ENCODE measurements at places on chromosomes 3 and 15. TPM values are rescaled to one million over a fixed set of nuclear protein-coding genes. Genes with fewer than 3 reads are reported as not detected.

Gene LINGO1
- total RNA-seq, result not detected

GRCh38 chr3:44077267-44077666, 164.4 kb upstream of the TOPAZ1 start:
- DNase-seq, result peak; percentile 29

- no peak for DNase-seq
Measured at GRCh38 chr3:71273453-71273852, 310.1 kb downstream of the FOXP1 start.

Gene SERINC4
- not detected for total RNA-seq

GRCh38 chr3:64072126-64072525, 48.8 kb upstream of the PSMD6 start:
- no peak for DNase-seq

Gene SERPINI2
- total RNA-seq, result not detected

Gene P2RY1
- total RNA-seq, result 0.22 TPM

DNA sequence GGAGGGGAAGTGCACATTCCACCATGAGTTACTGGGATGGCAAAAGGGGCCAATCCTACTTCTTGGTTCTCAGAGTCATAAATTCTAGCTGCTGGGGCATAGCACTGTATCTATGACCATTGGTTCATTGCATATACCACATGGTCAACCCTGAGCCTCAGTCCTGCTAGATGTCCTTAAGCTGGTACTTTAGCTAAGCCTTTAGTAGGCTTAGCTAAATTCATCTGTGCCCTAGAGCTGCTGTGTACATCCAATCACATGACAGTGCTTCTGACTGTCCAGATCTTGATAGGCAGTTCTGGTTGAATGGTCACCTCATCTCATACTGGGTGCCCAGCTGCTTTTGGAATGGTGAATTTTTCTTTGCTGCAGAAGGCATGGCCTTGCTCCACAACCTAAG, 8.2 kb downstream of the NDUFB4 start:
- no peak for DNase-seq

Gene ROPN1
- total RNA-seq, result not detected

GRCh38 chr3:48400824-48401433, 28.9 kb downstream of the FBXW12 start:
- DNase-seq, result peak; percentile 60

DNA sequence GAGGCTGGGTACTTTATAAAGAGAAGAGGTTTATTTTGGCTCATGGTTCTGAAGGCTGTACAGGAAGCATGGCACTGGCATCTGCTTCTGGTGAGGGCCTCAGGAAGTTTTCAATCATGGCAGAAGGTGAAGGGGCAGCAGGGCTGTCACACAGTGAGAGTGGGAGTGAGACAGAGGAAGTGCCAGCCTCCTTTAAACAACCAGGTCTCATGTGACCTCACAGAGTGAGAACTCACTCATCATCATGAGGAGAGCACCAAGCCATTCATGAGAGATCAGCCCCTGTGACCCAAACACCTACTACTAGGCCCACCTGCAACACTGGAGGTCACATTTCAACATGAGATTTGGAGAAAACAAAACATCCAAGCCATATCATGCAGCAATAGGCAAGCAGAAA, 9.3 kb upstream of the RFTN1 start:
- DNase-seq, result no peak

Gene EHHADH
- total RNA-seq, result 4.3 TPM

DNA sequence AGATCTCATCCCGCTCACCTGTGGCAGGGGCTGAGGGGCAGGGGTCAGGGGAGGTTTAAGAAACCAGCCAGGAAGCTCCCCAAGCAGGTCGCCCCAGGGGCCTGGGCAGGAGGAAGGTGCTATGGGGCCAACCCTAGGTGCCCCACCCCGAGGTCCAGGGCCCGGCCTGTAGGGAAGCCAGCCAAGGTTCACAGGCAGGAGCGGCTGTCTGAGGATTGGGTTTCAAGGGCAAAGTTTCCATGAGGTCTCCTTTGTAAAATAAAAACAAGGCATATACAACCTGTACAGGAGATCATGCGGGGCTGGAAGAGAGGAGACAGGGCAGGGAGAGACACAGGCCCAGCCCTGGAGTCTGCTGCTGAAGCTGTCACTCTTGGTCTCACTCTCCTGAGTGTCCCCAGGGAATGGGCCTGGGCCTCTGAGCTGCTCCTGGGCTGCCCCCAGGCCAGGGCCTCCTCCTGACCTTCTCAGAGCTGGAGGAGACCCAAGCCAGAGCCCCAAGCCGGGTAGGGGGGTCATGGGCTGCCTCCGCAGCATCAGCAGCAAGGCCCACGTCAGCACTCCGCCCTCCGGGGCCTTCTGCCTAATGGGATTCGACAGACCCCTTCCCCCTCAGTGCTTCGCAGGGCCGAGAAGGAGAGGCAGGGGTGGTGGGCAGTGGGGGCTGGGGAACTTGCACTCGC, 5.5 kb downstream of the CPLX3 start:
- no peak for DNase-seq

DNA sequence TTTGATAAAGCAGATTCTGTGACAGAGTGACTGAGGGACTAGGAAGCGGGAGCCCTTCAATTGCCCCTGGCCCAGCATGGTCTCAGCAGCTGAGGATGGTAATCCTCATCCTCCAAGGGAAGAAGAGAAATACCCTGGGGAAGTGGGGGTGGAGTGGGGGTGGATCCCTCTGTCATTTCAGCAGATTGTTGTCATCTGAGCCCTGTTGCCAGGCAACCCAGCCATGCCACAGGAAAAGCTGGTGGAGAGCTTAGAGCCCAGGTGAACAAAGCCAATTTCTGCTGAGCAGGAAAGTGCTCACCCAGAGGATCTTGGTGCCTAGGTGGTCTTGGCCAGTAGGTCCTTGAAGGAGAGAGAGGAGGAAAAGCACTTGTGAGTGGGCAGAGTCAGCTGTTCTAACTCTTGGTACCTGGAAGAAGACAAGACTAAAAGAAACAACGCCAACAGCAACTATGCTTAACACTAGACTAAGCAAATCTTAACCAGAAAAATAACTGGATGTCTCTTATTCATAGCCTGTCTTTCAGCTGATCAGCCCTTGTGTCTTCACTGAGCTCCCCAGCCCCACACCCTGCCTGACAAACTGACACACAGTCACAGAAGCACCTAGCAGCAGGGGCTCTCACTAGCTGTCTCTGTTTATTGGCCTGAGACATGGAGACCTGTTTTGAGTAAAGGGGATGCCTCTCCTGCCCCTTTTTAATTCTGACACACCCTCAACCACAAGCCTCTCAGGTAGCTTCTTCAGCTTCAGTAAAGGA, 40.1 kb upstream of the DCLK3 start:
- DNase-seq, result no peak

Gene GOLGA8S
- total RNA-seq, result 0.13 TPM

DNA sequence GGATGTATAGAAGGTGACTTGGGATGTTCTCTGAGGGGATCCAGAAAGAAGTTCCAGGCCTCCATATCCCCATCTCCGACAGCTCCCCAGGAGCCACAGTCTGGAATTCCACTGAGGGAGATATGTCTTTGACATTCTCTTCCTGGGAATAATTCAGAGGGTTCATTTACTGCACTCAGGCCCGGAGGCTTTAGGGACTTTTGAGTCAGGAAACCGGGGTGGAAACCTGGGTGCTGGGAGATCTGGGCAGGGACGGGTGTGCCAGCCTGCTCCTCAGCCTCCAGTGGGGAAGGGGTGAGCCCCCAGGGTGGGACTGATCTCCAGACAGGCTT, 147.7 kb downstream of the SMAD6 start:
- DNase-seq, result no peak

GRCh38 chr3:10599444-10599843, 94.1 kb upstream of the ATP2B2 start:
- DNase-seq, result no peak

DNA sequence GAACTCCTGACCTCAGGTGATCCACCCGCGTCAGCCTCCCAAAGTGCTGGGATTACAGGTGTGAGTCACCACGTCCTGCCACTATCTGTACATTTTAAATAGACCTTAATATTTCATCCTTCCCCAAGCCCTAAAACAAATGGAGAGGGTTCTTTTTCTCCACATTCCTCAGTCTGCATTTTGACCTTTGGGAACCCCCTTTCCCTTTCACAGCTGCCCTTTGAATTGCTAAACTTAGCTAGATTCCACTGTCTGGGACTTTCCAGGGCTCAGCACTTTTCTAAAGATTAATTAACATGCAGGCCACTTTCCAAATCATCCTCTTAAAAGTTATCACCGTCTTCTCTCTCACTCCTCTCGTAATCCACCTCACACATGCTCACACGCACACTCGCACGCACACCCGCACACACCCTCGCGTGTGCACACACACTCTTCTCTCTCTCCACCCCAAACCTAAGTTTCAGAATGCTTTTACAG, 124.2 kb downstream of the TMCO5A start:
- DNase-seq, result no peak

Gene MNS1
- 2.9 TPM for total RNA-seq

DNA sequence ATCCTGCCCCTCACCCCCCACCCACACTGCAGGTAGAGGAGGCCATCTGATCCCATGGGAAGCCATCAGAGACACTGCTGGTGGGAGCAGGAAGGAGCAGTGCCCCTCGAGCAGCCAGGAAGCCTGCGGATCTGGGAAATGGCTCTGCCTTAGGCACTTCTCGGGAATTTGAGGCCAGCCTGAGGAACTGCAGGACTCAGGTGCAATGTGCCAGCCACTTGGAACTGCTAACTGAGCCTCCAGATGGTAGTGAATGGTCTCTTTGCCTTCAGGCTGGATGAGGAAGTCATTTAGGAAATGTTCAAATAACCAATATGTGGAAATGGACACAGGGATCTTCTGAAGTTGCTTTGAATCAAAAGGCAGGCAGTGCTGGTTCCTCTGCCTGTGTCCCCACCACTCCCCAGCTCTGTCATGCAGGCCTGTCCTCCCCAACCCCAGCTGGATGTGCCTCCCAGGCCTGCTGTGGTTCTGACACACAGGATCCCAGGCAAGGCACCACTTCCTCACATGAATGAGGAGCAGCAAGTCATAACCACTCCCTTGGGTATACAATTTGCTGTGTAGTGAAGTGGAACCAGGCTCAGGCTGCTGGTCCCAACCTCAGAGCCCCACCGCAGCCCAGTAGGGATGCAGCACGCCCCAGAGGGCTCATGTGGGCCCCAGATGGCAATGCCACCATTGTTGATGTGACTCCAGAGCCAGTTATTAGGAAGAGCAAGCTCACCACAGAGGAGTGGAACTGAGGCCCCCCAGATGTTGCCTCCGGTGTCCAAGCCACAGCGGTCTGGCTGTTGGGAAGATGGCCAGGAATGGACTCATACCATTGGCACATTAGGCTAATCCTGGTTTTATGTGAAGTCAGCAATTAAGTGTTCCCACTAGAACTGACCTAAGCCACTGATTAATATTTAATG, 46.5 kb upstream of the LIMD1 start:
- peak; percentile 88 for DNase-seq

- no peak for DNase-seq
Measured at GRCh38 chr3:64414043-64414442, 188.8 kb upstream of the PRICKLE2 start.

DNA sequence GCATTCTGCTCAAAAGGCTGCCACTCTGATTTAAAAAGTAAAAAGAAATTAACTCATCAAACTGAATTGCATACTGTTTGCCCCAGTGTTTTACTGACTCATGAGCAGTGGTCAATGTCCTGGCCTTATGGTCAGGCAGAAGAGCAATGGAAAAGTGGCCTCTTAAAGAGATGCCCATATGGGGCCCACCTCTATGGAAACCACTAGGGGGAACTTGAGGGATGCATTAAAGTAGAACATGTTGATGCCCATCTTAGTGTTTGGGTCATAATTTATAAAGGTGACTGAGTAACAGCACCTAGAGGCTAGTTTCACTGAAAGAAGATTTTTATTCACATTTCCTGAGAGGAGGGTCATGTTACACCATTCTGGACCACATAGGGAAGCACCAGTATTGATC, 66.5 kb upstream of the RNU6-1 start:
- peak; percentile 9 for DNase-seq

- DNase-seq, result no peak
Measured at GRCh38 chr15:47388299-47388698, 329.0 kb upstream of the SEMA6D start.

DNA sequence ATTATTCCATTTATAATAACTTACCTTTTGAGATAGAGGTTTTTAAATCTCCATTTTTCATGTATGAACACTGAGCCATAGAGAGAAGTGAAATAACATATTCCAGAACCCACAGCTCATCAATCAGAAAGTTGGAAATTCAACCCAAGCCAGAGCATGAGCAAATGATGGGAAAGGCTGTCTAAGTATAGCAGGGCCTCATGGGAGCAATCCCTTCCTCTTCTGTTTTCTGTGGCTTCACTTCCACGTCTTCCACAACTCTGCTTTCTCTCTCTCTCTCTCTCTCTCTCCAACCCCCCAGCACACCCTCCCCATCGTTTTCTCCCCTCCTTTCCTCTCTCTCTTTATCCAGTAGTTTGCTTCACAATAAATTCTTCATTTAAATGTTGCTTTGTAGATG, 14.8 kb upstream of the IL1RAP start:
- DNase-seq, result no peak

DNA sequence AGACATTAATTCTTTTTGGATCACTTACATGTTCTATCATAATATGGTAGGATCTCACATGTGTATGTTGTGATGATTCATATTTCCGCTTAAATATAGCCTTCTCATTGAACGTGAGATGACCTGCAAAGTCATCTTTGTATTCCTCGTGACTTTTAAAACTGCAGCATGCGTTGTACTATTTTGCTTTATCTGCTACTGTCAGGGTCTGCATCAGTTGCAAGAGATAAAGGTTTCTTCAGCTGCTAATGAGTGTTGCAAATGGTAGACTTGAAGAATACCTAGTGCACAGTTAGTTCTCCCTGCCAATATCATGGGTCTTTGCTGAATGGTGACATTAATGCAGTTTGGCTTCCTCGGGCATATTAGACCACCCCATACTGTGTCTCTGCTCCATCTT, 31.8 kb downstream of the REC114 start:
- DNase-seq, result no peak

- DNase-seq, result peak; percentile 91
Measured at GRCh38 chr3:55480911-55481743, 6.0 kb downstream of the WNT5A start.

GRCh38 chr15:99755692-99756409, 22.6 kb upstream of the LYSMD4 start:
- DNase-seq, result peak; percentile 76

GRCh38 chr3:52242039-52242438, 3.1 kb upstream of the TWF2 start:
- no peak for DNase-seq

DNA sequence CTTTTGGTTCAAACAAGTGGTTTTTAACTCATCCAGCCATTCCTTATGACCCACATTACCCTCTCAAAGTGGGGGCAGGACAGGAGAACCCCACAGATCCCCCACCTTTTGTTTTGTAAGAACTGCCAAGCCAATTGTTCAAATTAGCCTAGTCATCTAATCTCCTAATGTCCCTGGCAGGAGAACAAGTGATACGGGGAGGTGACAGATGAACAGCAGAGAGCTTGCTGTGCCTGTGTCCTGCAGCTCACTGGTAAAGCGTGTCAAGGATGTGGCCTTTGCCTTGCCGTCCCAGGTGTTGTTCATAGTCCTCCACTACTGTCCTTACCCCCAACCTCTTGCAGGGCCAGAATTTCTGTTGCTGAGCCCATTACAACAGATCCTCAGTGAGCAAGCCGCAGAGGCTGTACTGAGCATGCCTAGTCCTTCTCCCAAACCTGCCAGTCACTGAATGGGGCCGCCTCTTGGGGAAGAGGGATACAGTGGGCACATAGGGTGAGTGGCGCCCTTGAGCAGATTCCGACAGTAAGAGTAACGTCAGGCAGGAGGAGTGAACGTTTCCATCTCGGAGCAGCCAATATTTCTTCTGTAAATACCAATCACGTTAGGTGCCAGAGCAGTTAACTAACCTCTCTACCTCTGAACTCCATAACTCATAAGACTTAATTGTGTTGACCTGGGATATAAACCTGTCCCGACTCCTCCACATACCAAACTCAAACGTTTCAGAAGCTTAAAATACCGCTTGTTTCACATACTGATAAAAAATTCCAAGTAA, 87.4 kb downstream of the ITPR1 start:
- DNase-seq, result no peak

Gene NMB
- total RNA-seq, result 14.0 TPM
